Cortex of kidney (tissue), 1 donor: ENCODE measurements at places on chromosomes 7 and 10.

- DNase-seq: no peak
Measured at GRCh38 chr7:19030281-19030680, 87.2 kb downstream of the TWIST1 start.

DNA sequence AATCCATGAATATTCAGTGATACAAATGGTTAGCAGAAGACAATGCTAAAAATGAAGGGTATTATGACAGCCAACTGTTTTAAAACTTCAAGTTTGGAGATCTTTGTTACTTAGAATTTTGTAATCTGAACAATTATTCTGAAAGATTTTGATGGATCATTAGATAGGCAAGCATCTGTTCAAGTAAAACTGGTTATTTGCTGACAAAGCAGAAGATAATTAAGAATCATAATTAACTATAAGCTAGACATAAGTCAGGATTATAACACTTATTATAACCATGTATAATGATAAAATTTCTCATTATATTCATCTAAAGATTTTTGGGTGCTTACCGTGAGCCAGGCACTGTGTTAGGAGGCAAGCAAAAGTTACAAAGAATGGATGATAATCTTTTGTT is 1145.1 kb downstream of the CNTNAP2 start:
- DNase-seq: no peak

DNA sequence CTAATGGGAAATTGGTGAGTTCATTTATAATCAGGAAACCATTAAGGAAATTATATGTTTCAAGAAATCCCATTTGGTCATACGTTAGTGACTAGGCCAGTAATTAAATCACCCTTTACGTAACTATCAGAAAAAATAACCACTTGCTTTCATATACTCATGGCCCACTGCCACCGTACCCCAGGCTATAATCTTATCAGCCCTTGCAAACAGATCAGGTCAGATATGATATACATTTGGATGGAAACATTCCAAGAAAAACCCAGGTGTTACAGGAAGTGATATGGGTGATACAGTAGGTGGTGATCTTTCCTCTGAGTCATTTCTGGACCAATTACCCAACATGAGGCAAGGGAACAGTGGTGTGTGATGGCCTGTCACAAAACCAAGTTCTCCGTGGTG is 481.0 kb upstream of the SEMA3A start:
- no peak for DNase-seq

DNA sequence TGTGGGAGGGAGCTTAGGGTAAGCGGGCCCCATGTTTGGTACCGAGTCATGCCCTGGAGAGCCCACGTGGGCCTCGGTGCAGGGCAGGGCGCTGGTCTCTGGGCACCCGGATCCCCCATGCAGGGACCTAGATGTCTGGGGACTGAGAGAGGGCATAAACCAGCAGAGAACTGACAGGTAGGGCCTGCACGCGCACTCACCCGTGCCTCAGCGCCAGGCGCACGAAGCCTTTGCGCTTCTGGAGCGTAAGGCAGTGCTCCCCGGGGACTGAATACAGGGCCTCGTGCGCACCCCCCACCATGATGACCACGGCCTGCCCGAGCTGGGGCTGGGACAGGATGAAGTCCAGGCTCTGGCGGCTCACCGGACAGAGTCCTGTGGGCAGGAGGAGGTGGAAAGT is 2.8 kb downstream of the MOGAT3 start:
- DNase-seq: no peak

- no peak for DNase-seq
Measured at GRCh38 chr10:31702005-31702404, 226.6 kb downstream of the ARHGAP12 start.

- DNase-seq: no peak
Measured at GRCh38 chr10:77396290-77396689, 241.3 kb downstream of the KCNMA1 start.

DNA sequence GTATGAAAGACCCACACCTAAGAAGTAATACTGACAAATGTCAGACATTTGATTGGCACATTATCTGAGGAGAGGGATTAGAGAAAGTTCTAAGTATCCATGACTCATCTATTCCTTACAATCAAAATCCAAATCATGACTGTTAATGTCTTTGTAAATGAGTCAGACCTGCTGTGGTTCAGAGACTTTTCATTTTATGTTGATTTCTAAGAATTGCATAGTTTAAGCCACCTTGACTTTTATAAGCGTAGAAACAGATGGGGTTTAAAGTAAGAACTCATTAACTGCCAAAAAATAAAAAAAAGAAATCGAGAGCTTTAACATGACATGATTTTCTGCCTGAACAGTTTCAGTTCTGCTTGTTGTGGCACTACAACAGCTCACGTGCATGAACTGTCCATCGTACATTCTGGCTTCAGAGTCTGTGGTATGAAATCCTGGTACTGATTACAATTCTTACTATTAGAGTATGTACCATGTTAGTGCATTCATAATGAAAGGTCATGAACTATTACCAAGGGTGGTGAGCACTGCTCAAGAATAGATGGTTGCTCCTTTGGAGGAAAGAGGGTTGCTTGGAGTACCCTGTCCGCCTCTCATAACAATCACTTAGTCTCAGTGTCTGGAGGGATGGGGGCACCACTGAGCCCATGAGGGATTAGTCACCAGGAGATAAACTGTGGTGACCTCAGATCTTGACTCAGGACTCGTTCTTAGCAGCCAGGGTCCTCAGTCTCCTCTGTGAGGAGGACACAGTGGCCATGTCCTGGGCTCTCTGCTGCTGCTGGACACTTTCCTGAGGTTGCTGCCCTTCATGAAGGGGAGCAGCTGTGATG is 42.2 kb downstream of the ACSM6 start:
- no peak for DNase-seq

DNA sequence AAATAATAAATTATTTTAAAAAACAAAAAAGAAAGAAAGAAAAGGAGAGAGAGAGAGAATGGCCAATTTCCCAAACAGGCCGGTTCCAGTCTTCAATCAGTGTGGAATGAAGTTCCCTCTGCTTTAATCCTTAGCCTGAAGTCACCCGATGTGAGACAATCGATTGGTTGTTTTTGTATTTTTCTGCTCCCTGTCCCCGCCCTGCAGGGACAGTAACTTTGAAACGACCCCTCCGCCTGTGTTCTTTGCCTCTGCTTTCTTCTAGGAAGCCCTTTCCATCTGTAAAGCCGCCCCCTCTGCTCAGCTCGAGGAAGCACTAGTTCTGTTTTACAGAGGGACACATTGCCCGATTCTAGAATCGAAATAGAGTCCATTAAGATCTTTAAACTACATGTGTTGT is 33.4 kb downstream of the FOXL3 start:
- no peak for DNase-seq

- DNase-seq: no peak
Measured at GRCh38 chr7:27587429-27587828, 75.3 kb downstream of the HIBADH start.

- no peak for DNase-seq
Measured at GRCh38 chr7:22979861-22980260, 34.1 kb downstream of the HYCC1 start.

- no peak for DNase-seq
Measured at GRCh38 chr10:117936141-117936540, 110.6 kb downstream of the RAB11FIP2 start.

DNA sequence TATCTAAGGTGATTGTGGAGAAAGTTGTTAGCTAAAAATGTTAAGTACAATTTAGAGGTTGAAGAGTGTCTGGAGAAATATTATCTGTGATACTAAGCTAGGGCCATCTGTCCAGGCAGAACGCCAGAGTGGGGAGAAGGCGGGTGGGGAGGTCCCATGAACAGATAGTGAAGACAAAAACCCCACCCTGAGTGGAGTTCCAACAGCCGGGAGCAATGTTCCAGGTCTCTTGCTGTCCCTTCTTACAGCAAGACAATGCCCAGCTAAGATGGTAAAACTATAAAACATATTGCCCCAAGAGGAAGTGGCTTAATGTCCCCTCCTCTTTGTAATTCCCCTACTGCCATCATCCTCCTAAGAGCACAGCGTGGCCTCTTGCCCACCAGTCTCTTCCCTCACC is 10.4 kb upstream of the IL15RA start:
- DNase-seq: no peak

GRCh38 chr10:59553162-59553900 is 156.3 kb downstream of the SLC16A9 start:
- DNase-seq: no peak

DNA sequence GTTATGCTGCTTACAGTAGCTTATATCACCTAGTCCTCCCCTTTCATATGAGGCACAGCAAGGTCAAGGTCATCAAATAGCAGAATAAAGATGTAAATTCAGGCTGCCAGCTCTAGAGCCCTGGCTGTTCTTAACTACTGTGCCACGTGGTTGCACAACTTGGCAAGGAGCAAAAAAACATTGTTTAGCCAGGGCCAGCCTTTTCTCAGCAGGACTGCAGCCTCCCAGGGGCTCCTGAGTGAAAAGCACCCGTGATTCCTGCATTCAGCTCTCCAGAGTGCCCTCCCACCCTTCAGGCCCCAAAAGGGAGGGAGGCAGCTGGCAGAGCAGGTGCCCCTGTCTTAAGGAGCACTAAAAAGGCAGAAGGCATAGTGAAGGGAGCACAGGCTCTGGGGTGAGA is 31.8 kb upstream of the TM9SF3 start:
- no peak for DNase-seq
